Suprapubic skin (tissue), 4 donors: ENCODE measurements at places on chromosomes 5 and 9. TPM values are rescaled to one million over a fixed set of nuclear protein-coding genes. Genes with fewer than 3 reads are reported as not detected.
A peak's percentile ranks its signal among the peaks of the same experiment; 100 is the strongest.

GRCh38 chr9:85302938-85303756, 438.6 kb downstream of the AGTPBP1 start:
- DNase-seq: no peak

DNA sequence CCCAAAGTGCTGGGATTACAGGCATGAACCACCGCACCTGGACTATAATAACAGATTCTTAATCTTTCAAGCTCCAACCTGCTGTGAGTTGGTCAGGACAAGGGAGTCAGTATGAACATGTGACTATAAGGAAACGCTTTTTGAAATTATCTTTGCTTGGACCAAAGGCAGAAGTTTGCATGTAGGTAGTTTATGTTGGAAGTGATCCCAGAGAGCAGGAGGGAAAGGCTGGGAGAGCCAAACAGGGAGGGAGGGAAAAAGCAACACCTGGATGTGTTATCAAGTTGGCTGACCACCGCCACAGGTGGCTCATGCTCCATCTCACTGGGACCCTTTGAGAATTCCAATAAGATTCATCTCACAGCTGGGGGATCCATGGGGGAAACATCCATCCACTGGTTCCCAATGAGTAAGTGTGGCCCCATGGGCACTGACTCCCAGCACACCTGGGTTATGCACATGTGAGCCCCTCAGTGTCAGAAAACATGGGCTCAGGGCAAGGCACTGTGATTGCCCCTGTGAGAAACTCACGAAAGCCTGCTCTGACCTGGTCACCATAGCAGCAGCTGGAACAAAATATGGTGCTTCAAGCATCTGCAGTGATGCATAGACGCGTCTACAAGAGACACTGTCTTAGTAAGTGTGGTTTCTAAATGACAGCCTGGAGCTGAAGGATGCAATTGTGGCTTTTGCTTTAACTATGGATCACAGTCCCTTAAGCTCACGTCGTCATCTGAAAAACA, 62.1 kb downstream of the ARSB start:
- DNase-seq: no peak

DNA sequence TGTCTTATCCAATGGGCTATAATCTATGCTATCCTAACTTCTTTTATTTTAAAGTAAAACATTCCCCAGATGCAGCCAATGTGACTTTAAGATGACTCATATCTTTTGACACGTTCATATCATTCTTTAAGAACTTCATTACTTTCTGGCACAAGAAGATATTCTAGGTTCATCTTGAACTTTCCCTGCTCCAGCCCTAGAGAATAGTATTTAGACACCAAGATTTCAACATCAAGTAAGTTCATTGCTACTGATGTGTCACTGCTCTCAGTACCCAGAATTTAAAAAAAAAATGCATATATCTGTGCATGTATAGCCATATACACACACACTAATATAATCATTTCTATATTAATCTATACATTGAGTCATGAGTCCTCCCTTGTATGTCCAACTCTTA, 175.2 kb downstream of the SAXO1 start:
- no peak for DNase-seq

- DNase-seq: no peak
Observed at GRCh38 chr9:104276709-104277245, 182.7 kb downstream of the SMC2 start.

The KIF4B gene
- not detected for total RNA-seq

The GADD45G gene
- total RNA-seq: 4.6 TPM

The ARID3C gene
- total RNA-seq: 2.0 TPM

The FGD3 gene
- 4.6 TPM for total RNA-seq

The PLPPR1 gene
- total RNA-seq: 0.57 TPM

- DNase-seq: no peak
Observed at GRCh38 chr5:175902026-175902425, 30.6 kb downstream of the CPLX2 start.

DNA sequence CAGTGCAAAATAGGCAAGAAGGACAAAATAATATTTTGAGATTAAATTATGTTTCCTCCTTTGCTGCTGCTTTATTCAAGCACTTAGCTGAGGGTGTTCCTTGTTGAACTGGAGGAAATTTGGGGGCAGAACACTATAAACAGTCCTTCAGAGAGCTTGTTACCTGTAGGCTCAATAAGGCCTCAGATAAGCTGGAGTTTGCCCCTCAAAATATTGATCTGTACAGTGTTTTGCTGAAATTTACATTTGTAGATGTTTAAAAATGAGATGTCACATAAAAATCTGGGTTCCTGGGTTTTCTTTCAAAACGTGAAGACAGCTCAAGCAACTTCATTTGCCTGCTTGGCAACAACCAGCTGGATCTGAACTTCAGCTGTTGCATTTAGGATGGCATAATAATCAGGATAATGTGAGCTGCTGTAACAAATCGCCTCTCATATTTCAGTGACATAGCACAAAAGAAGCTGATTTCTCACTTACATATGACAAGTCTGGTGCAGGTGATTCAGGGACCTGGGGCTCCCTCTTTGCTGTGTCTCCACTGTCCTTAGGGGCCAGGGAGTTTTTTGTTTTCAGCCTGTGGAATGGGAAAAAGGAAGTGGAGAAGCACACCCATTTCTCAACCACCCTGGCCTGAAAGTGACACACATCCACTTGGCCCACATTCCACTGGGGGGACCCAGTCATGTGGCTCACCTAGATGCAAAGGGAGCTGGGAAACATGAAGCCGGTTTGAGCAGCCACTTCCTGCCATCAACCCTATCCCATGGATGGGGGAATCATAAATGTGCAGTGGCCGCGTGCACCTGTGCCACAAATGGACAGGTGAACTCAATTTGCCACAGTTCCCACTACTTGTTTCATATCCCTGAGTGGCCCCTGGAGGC, 2.4 kb upstream of the PSAT1 start:
- DNase-seq: no peak

The SNCB gene
- total RNA-seq: not detected

The CNTFR gene
- 5.0 TPM for total RNA-seq

GRCh38 chr9:135019224-135019623, 68.2 kb upstream of the OLFM1 start:
- DNase-seq: no peak

DNA sequence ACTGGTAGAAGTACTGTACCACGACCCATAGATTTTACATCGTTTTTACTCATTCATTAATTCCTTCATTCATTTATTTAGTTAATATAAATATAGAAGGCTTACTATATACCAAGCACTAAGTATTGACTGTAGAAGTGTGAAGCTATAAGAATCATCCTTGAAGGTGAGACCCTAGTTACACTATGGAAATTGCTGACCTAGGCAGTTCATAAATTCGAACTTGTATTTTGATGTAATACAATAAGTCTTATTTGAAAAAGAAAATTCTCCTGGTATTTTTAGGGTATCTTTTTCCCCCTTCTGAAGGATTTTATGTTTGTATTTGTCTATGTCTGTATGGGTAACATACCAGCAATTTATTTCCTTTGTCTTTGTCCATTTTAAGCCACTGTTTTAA, 220.1 kb upstream of the DMAC1 start:
- no peak for DNase-seq

The PDE6A gene
- total RNA-seq: 0.17 TPM

The IL9 gene
- total RNA-seq: not detected

The ZDHHC11 gene
- 7.5 TPM for total RNA-seq

- DNase-seq: no peak
Observed at GRCh38 chr5:69074664-69075521, 18.9 kb upstream of the SLC30A5 start.

GRCh38 chr9:4886698-4887097, 94.0 kb downstream of the RCL1 start:
- no peak for DNase-seq

The FLT4 gene
- 1.0 TPM for total RNA-seq

The PRDM9 gene
- total RNA-seq: not detected

The CNTLN gene
- total RNA-seq: 3.0 TPM

The HMGXB3 gene
- total RNA-seq: 28.8 TPM

DNA sequence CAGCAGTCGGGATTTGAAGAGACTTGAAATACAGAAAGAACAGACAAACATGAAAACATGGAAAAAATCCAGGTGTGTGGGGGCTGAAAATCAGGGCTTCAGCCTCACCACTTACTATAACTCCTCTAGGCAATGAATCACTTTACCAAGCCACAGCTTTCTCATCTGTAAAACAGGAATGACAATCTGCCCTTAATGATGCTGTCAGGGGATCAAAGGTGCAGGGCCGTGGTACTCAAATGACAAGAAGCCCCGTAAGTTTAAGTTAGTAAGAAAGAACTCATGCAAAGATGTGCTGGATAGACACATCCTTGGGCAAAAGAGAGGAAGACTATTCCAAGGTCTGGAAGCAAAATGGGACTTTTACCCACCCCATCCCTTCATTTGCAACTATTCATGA, 34.7 kb downstream of the FBXW2 start:
- no peak for DNase-seq

- DNase-seq: no peak
Observed at GRCh38 chr5:67146574-67146973, 50.0 kb downstream of the CD180 start.

- DNase-seq: no peak
Observed at GRCh38 chr9:107276966-107277710, 5.9 kb upstream of the RAD23B start.

DNA sequence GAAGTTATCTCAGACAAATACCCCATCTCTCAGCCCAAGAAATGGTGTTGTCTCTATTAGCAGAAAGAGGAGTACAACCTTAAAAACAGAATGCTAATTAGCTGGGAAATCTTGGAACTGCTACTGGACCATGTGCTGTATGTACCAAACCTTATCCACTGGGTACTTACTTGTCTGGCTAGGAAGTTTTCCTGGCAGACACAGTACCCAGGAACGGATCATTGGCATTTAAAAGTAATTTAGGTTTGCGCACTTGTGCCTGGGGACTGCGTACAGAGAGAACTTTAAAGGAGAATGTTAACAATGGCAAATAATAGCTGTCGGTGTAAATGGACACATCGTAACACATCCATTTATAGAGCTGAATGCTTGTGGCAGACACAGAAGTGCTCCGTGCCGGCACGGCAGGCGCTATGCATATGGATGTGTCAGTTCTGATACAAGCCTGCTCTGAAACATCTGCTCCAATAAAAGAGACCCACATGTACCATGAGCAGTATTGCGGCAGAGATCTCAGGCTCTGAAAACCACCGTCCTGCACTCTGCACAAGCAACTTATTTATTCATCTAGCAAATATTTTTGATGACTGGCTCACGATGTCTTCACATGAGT, 290.6 kb upstream of the PANK3 start:
- DNase-seq: no peak

GRCh38 chr5:79743846-79744605, 54.4 kb downstream of the CMYA5 start:
- DNase-seq: no peak

GRCh38 chr9:131530920-131531832, at the start of gene UCK1:
Gene UCK1, minus strand, starts transcription at chr9:131531263. Its CDS starts 89 bp downstream, at chr9:131531174.
- DNase-seq: peak; percentile 86

- DNase-seq: no peak
Observed at GRCh38 chr5:173680660-173681242, 64.3 kb upstream of the BOD1 start.

- no peak for DNase-seq
Observed at GRCh38 chr5:44945743-44946142, 137.0 kb downstream of the MRPS30 start.

The GBGT1 gene
- 3.0 TPM for total RNA-seq

The SLCO4C1 gene
- 2.4 TPM for total RNA-seq

DNA sequence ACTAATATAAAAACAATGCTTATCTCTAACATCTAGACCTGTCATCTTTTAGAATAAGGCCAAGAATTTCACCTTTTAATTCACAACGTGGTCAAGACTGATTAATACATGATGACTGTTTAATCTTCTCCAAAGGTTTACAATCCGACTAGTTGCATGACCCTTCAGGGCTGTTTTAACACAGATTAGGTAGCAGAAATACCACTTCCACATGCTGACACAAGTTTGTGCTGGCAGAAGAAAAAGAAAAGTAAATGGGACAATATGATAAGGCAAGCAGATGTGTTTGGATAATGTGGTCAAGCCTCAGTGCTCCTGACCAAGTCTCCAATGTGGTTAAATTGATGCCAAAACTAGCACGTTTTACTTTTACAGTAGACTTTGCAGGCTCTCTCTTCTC, 31.1 kb downstream of the SEMA6A start:
- no peak for DNase-seq

The PCDHGA4 gene
- 5.6 TPM for total RNA-seq

The FAM78A gene
- 1.2 TPM for total RNA-seq

The GABRA6 gene
- not detected for total RNA-seq

DNA sequence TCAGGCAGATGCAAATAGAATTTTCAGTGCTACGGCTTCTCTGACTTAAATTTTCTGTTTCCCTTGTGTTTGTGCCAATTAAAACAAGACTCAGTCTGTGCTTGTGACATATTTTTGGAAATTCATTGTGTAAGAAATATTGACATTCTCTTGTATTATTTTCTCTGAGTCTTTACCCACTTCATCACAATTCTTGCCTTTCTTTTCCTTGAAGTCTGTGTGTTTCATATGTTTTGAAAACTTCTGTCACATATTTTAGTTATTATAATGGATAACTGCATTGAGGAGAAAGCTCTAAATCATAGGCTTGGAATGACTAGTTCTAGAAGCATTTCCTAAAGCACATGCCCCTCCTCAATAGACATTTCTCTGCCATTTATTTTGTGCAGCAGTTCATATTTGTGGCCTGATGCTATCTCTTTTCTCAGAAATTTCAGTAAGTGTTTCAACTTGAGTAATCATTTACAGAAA, 206.6 kb downstream of the PALM2AKAP2 start:
- DNase-seq: no peak
